ENCODE measurements at places on chromosomes 12 and 14. TPM values are rescaled to one million over a fixed set of nuclear protein-coding genes. Genes with fewer than 3 reads are reported as not detected.
A peak's percentile ranks its signal among the peaks of the same experiment; 100 is the strongest.

DNA sequence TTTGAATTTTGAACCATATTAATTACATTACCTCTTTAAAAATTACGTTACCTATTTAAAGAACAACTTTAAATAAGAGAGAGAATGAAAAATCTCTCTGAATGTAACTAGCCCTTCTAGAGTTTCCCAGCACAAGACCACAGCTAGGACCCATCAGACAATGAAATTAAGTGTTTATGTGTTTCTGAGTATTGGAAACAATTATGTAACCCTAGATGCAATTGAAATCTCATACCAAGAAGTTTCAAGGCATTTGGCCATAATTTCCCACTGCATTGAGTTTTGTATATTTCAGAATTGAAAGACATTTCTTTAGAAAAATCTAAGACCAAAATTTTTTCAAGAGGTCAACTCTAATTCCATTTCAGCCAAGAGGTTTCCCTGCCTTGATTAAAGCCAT is 47.1 kb downstream of the SERPINA3 start:
- no peaks in the 10 kb centered on the region for H3K27me3 ChIP-seq
- H3K4me1 ChIP-seq, result no peaks in the 10 kb centered on the region
- no peak overlapping the region for H3K27ac ChIP-seq
- no peak for DNase-seq
- H3K36me3 ChIP-seq, result no peaks in the 10 kb centered on the region

SALL2 gene
- 4.9 TPM for total RNA-seq

LACRT gene
- total RNA-seq, result not detected

SOCS2 gene
- 21.4 TPM for total RNA-seq

DNA sequence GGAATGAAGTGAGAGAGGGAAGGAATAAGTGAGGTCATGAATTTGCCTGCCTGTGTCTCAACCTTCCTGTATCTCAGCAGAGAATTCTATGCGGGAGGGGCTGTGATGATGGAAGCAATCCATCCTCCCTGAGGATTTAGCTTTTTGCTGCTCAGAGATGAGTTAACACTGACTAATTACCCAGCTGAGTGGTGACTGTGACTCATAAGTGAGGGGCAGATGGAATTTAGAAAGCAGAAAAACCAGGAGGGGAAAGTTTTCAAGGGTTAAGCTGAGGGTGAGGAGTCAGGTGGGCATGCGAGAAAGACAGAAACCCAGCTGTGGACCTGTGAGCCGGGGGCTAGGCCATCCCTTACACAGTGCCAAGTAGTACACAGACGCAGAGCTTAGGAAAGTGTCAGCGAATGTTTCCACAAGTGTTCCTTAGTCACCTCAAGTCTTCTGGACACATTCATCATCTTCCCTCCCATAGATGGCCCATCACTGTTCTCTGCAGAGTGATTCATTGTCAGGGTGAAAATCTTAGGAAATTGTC is 277.9 kb downstream of the IPO8 start:
- no peak overlapping the region for H3K4me3 ChIP-seq
- no peak overlapping the region for H3K27ac ChIP-seq
- DNase-seq, result no peak
- no peaks in the 10 kb centered on the region for H3K36me3 ChIP-seq
- H3K4me1 ChIP-seq, result no peaks in the 10 kb centered on the region

DNA sequence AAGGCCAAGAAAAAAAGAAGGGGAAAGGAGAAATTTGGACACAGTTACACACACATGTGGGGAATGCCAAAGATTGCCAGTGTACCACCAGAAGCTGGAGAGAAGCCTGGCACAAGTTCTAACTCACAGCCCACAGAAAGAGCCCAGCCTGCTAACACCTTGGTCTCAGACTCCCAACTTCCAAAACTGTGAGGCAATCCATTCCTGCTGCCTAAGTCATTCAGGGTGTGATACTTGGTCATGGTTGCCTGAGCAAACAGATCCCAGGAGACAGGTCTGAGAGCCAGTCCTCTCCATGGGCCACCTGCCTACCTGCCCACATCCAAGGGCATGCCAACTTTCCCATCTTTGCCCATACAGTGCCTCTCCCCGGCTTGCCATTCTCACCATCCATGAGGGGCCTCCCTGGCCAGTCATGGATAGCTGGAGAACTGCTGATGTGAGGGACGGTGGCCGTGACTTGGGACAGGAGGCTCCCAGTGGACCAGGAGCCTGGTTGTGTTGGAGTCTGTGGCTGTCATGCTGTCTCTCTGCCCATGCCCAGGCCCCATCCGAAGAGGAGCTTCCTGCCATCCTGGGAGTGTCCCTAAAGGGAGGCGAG is 198.0 kb upstream of the RTL1 start:
- no peaks in the 10 kb centered on the region for H3K4me1 ChIP-seq
- no peaks in the 10 kb centered on the region for H3K36me3 ChIP-seq
- peak; percentile 46 for DNase-seq
- no peaks in the 10 kb centered on the region for H3K27me3 ChIP-seq
- no peak overlapping the region for H3K4me3 ChIP-seq

SCNN1A gene
- total RNA-seq, result 2.7 TPM

DNA sequence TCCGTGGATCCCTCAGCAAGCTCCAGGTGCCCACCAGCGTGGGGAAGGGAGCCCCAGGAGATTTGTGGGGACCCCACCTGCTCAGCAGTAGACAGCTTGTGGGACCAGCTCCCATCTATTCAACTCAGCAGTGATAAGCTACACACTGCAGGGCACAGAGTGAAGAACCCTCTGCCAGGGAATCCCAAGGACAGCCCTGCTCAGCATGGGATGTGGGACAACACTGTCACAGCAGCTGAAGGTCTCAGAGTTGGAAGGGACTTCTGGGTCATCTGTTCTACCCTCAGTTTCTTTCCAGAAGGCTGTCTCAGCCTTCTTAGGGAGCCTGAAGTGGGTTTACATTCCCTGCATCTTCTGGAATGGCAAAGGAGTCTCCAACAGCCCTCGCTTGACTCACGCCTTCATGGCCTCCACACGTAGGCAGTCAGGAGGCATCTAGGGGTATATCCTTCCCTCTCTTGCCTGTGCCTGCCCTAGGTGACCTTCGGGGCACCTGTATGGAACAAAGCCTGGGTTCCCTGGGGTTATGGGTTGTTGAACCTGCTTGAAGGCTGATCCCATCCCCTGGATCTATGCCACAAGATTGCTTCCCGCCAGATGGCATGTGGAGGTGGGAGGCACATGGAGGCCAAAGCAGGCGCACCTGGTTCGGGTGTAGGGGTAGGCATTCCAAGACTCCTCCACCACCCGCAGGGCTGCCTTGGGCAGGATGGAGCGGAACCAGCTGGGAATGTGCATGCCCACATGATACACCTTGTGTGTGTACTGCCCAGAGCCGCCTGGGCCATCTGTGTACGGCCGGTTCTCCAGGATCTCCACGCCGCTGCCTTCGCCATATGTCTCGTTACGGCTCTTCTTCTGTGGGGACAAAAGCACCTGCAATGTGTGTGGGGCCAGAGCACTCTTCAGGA is 33.0 kb downstream of the ARL6IP4 start:
- no peaks in the 10 kb centered on the region for H3K27me3 ChIP-seq
- H3K4me1 ChIP-seq, result no peaks in the 10 kb centered on the region
- DNase-seq, result no peak
- no peak overlapping the region for H3K27ac ChIP-seq

- DNase-seq, result no peak
- H3K4me3 ChIP-seq, result no peak overlapping the region
- no peaks in the 10 kb centered on the region for H3K36me3 ChIP-seq
Measured at GRCh38 chr12:120267736-120268135, 2.2 kb upstream of the PXN start.

HAL gene
- 0.93 TPM for total RNA-seq

REP15 gene
- 1.4 TPM for total RNA-seq

GRCh38 chr14:103127861-103128598 is 4.8 kb downstream of the TNFAIP2 start:
- H3K27me3 ChIP-seq, result no peaks in the 10 kb centered on the region
- DNase-seq, result no peak
- H3K4me1 ChIP-seq, result peaks cover 75% of the 10 kb centered on the region
- H3K4me3 ChIP-seq, result no peak overlapping the region

DNA sequence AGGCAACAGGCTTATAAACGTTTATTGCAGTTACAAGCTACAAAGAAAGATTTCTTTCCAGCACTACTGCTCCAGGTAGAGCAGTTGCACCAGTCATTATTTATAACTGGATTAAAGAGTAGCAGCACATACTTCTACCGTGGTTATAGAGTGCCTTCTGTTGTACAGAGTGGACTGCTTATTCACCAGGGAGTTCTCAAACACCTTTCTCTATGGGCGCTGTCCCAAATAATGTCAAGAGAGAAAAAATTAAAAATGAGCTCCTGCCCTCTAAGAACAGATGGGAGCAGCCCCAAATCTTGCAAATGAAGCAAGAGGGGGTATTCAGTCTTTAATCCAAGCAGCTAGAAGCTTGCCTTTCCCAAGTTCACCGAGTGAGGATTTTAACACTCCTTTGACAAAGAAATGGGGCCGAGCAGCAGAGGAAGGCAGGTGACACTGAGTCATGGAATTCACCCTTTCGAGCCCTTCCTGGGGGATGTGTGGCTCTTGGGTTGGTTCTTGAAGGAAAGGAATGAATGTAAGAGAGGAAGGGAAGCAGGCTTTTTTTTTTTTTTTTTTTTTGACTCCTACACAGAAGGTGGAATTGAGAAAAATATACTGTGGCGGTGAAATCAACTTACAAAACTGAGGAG is 181.2 kb downstream of the PRKCH start:
- DNase-seq, result no peak
- no peak overlapping the region for H3K4me3 ChIP-seq
- H3K27ac ChIP-seq, result no peak overlapping the region
- no peaks in the 10 kb centered on the region for H3K27me3 ChIP-seq
- no peaks in the 10 kb centered on the region for H3K36me3 ChIP-seq

CPM gene
- 19.8 TPM for total RNA-seq

GRCh38 chr12:111457577-111457976 is 51.9 kb downstream of the SH2B3 start:
- H3K27me3 ChIP-seq, result no peaks in the 10 kb centered on the region
- H3K36me3 ChIP-seq, result peaks cover 51% of the 10 kb centered on the region
- H3K4me1 ChIP-seq, result peaks cover 6% of the 10 kb centered on the region
- no peak overlapping the region for H3K4me3 ChIP-seq

DNA sequence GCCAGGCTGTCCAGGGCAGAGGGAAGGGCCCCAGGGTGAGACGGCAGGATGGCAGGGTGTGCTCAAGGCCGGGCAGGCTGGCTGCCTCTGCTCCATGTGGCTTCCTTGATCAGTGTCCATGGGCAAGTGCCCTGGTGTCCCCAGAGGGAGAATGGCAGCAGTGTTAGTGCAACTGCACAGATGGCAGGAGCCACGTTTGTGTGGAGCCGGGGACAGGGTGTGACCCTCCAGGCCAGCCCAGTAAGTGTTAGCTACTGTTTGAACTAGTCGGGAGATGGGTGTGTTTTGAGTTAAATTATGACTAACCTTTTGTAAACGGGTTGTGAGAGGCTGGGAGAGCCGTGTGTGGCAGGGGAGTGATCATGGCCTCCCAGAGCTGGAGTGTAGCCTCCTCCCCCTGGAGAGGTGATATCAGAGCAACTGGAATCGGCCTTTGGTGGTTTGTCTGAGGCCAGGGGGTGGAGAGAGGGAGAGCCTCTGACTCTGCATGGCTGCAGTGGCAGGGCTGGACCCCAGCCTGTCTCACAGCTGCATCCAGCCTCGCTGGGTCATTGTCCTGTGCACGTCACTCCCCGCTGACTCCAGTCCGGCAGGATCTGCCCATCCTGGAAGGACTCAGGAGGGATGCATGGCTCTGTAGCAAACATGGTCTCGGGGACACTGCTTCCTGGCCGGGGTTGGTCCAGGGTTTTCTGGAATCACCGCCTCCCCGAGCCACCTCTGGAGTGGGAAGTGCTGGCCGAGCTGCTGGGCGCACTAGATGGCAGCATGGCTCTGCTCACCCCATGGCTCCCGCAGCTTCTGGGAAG is 27.8 kb downstream of the AACS start:
- peak; percentile 73 for DNase-seq
- peaks cover 22% of the 10 kb centered on the region for H3K36me3 ChIP-seq

DNA sequence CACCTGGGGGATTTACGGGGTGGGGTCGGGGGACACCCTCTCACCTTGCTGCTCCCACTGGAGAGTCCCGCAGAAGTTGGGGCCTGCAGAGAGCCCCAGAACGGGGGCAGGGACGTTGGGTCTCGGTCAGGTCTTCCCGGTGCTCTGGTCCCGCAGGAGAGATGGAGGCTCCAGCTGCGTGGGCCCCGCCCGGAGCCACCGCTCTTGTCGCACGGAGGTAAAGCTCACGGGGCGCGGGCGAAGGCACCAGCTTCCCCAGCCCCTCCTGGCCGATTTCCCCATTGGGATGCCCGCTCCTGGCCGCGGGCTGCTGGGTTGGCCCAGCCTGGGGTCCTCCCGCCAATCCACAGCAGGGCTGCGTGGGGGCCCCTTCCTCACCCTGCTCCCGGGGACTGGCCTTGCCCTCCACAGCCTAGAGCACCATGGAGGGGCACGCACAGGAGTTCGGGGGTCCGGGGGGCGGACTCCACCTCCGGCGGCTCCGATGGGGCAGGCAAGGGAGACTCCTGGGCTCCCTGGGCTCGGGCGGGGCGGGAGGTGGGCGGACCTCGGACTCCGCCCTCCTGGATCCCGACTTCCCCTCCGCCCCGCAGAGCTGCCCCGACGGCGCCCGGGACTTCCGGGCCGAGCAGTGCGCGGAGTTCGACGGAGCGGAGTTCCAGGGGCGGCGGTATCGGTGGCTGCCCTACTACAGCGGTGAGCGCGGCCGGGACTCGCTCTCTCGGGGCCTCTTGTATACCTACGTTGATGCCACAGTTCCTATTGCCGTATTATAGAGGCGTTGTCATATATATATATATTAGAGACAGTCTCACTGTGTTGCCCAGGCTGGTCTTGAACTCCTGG is 8.4 kb downstream of the PAPLN start:
- no peaks in the 10 kb centered on the region for H3K36me3 ChIP-seq
- no peak for DNase-seq
- no peaks in the 10 kb centered on the region for H3K4me1 ChIP-seq
- H3K27me3 ChIP-seq, result no peaks in the 10 kb centered on the region
- H3K27ac ChIP-seq, result no peak overlapping the region
- H3K4me3 ChIP-seq, result peak overlapping the region; percentile 42

SDS gene
- total RNA-seq, result 1.3 TPM

DNA sequence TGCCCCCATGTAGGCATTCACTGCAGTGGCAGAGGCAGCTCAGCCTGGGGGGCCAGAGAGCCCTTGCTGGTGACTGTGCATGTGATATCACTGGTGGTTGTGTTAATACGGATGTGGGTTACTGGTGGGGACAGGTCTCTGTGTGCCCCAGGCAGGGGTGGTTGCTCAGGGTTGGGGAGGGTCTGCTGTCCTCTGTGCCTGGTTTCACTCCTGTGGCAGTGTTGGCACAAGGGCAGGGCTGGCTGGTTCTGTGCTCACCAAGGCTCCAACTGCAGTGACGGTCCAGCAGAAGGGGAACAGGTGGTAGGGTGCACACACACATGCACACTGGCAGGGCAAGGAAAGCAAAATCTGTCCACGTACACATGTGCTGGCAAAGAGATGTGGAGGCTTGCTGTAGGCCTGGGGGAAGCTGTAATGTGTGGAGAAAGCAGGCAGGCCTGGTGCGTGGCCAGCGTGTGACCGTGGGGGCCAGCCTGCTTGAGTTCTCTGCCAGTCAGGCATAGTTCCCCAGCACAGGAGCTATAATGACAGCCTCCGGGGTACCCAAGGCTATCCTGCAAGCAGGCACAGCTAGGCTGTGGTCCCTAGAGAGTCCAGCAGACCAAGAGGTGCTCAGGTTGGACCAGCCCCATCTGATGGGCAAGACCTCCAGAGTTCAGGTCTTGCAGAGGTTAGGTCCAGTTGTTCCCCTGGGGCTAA is 254.6 kb downstream of the FBXL14 start:
- H3K4me1 ChIP-seq, result peaks cover 28% of the 10 kb centered on the region
- H3K27ac ChIP-seq, result no peak overlapping the region
- H3K36me3 ChIP-seq, result no peaks in the 10 kb centered on the region

TOMM20L gene
- total RNA-seq, result not detected

- no peak overlapping the region for H3K4me3 ChIP-seq
- DNase-seq, result no peak
- no peaks in the 10 kb centered on the region for H3K27me3 ChIP-seq
Measured at GRCh38 chr12:3718100-3718499, 34.8 kb downstream of the CRACR2A start.

GLIPR1L2 gene
- 2.3 TPM for total RNA-seq

Data from right atrium auricular region (tissue), 2 donors.